ENCODE measurements at places on chromosomes 11 and 22. TPM values are rescaled to one million over a fixed set of nuclear protein-coding genes. Genes with fewer than 3 reads are reported as not detected.

ATP5MG gene
- total RNA-seq = 67.3 TPM

DNA sequence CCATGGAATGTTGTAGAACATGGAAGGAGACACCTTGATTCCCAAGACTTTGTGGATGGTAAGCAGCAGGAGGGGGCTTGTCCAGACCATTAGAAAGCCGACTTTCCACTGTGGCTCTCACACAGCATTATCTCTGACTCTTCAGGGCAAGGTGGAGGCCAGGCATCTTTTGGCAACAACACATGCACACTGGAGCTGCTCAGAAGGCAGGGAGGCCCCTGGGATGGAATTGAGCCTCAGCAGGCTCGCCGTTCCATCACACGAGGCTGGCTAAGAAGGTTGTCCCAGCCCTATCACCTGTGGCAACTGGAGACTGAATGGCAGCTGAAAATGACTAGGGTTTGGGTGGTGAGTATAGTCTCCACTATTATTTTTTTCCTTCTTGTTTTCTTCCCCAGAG, 76.3 kb upstream of the TMEM45B start:
- no peaks in the 10 kb centered on the region for H3K27me3 ChIP-seq
- H3K27ac ChIP-seq = no peak overlapping the region
- no peaks in the 10 kb centered on the region for H3K4me1 ChIP-seq
- no peak overlapping the region for H3K4me3 ChIP-seq

HIC2 gene
- total RNA-seq = 1.8 TPM

GRCh38 chr11:102853956-102854355, 10.5 kb upstream of the MMP3 start:
- H3K4me1 ChIP-seq = peaks cover 8% of the 10 kb centered on the region
- DNase-seq = no peak
- H3K27me3 ChIP-seq = no peaks in the 10 kb centered on the region

GRCh38 chr11:8503910-8504364, 90.1 kb downstream of the STK33 start:
- H3K27ac ChIP-seq = no peak overlapping the region
- no peaks in the 10 kb centered on the region for H3K36me3 ChIP-seq
- H3K4me3 ChIP-seq = no peak overlapping the region
- no peaks in the 10 kb centered on the region for H3K4me1 ChIP-seq
- no peaks in the 10 kb centered on the region for H3K27me3 ChIP-seq

HBB gene
- not detected for total RNA-seq

- no peak overlapping the region for H3K27ac ChIP-seq
- no peaks in the 10 kb centered on the region for H3K36me3 ChIP-seq
Measured at GRCh38 chr11:41119484-41119883, 340.0 kb downstream of the LRRC4C start.

Measured in fibroblast of lung (primary cell).